Caco-2 (cell line): ENCODE measurements at places on chromosomes 16 and 17. TPM values are rescaled to one million over a fixed set of nuclear protein-coding genes. Genes with fewer than 3 reads are reported as not detected.

Gene PDXDC1
- total RNA-seq: 139 and 149 TPM in 2 replicates

Gene GNG13
- total RNA-seq: not detected in 2 replicates

Gene TBC1D3
- not detected in 2 replicates for total RNA-seq

Gene FNDC8
- not detected in 2 replicates for total RNA-seq

Gene HASPIN
- total RNA-seq: 9.1 and 9.5 TPM in 2 replicates

Gene CBFA2T3
- total RNA-seq: 0.35 and 2.1 TPM in 2 replicates

Gene TBX4
- total RNA-seq: 2.5 TPM in 2 replicates

Gene GAA
- total RNA-seq: 42.4 and 44.6 TPM in 2 replicates

Gene CDH1
- total RNA-seq: 712 and 783 TPM in 2 replicates

Gene C16orf95
- 4.4 and 6.9 TPM in 2 replicates for total RNA-seq

- no peak for DNase-seq
- H3K27ac ChIP-seq: no peak overlapping the region
- no peaks in the 10 kb centered on the region for H3K4me1 ChIP-seq
- no peak overlapping the region for H3K4me3 ChIP-seq
- H3K27me3 ChIP-seq: no peaks in the 10 kb centered on the region
- peaks cover 4% of the 10 kb centered on the region for H3K36me3 ChIP-seq
These were observed 142.9 kb downstream of the RAB11FIP4 start for GRCh38 chr17:31534223-31534888.

GRCh38 chr16:69057400-69058378 is 47.8 kb upstream of the HAS3 start:
- H3K27ac ChIP-seq: no peak overlapping the region
- no peaks in the 10 kb centered on the region for H3K4me1 ChIP-seq
- no peak for DNase-seq

- no peak for DNase-seq
- H3K36me3 ChIP-seq: no peaks in the 10 kb centered on the region; the same call in 1 of the 2 replicates
- H3K27ac ChIP-seq: peak overlapping the region; percentile 50
- H3K4me3 ChIP-seq: peak overlapping the region; percentile 40
- H3K4me1 ChIP-seq: no peaks in the 10 kb centered on the region
These were observed 705 bp downstream of the KRABD2 start for GRCh38 chr17:8375738-8376259.

- DNase-seq: no peak
- H3K4me1 ChIP-seq: no peaks in the 10 kb centered on the region
- H3K36me3 ChIP-seq: peaks cover 1% of the 10 kb centered on the region; the same call in 1 of the 2 replicates
- no peak overlapping the region for H3K27ac ChIP-seq
These were observed 4.4 kb upstream of the BCL6B start for GRCh38 chr17:7018331-7018964.

DNA sequence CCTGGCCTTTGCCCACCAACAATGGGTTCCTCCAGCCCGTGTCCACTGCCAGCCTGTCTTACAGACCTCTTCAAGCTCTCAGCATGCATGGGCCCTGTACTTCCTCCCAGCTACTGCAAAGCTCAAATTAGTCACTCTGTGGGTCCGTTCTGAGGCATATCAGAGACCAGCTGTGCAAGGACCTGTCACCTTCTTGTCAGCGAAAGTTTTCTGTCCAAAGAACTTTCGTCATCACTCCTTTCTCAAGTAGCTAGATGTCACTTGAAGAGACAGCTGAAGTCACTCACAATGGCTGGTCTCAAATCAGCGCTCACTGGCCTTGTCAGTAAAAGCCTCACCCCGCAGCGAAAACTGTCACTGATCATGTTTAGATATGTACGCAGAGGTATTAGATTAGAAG is 91.4 kb upstream of the DYNLRB2 start:
- no peaks in the 10 kb centered on the region for H3K4me1 ChIP-seq
- H3K36me3 ChIP-seq: no peaks in the 10 kb centered on the region
- no peak overlapping the region for H3K27ac ChIP-seq
- H3K4me3 ChIP-seq: no peak overlapping the region
- DNase-seq: no peak

DNA sequence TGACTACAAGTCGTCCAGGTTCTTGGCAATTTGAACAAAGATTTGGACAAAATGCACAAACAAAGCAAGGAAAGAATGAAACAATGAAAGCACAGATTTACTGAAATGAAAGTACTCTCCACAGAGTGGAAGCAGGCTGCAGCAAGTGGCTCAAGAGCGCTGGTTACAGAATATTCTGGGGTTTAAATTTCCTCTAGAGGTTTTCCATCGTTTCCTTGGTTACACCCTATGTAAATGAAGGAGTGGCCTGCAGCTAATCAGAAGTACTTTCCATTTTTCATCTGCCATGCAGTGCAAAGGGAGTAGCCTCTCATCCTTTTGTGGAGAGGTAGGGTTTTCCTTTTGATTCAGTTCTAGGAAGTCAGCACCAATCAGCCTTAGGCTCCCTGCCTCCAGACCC is 11.8 kb downstream of the STXBP4 start:
- no peaks in the 10 kb centered on the region for H3K36me3 ChIP-seq
- H3K27ac ChIP-seq: no peak overlapping the region
- H3K4me3 ChIP-seq: no peak overlapping the region
- no peak for DNase-seq
- no peaks in the 10 kb centered on the region for H3K4me1 ChIP-seq

DNA sequence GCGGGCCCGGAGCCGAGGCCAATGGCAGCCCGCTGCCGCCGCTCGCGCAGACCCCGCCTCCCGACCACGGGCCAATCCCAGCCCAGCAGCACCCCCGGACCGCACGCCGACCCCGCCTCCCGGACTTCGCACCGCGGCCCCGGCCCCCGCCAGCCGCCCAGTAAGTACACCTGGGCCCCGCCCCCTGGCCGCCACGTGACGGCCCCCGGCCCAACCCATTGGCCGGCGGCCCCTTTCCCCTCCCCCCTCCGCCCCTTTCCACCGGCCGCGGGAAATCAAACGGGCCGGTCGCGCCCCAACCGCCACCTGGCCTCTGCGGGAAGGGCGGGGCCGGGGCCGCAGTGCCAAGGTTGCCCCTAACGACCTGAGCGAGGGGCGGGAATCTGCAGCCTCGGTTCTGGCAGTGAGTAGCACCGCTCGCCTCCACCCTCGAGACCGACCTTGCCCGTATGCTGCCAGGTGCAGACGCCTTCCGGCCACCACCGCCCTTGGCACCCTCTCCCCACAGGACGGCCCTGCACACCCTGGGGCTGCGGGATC is at the start of gene YBX2:
TSS of gene YBX2 (minus strand) at position 26 of the 540 bp plus-strand sequence. CDS start 139 bp downstream, outside the sequence.
- H3K4me1 ChIP-seq: 0 out of 2 replicates have a peak, but pooled peaks cover 10% of the 10 kb centered on the region
- DNase-seq: peak; percentile 95
- no peaks in the 10 kb centered on the region; the same call in 1 of the 2 replicates for H3K36me3 ChIP-seq
- no peaks in the 10 kb centered on the region for H3K27me3 ChIP-seq
- peak within 1 kb of the TSS; percentile 61 for H3K27ac ChIP-seq
- peak within 1 kb of the TSS; percentile 49 for H3K4me3 ChIP-seq

GRCh38 chr16:56891685-56892084 is 26.7 kb downstream of the SLC12A3 start:
- H3K4me3 ChIP-seq: no peak overlapping the region
- H3K27ac ChIP-seq: no peak overlapping the region
- no peak for DNase-seq
- H3K27me3 ChIP-seq: no peaks in the 10 kb centered on the region
- peaks cover 8% of the 10 kb centered on the region; the same call in 1 of the 2 replicates for H3K4me1 ChIP-seq

- peak overlapping the region; percentile 94 for H3K27ac ChIP-seq
- H3K4me1 ChIP-seq: peaks cover 15% of the 10 kb centered on the region
- no peak for DNase-seq
- H3K27me3 ChIP-seq: no peaks in the 10 kb centered on the region
- peak overlapping the region; percentile 43 for H3K4me3 ChIP-seq
These were observed 968 bp downstream of the AGRP start for GRCh38 chr16:67482233-67482924.

DNA sequence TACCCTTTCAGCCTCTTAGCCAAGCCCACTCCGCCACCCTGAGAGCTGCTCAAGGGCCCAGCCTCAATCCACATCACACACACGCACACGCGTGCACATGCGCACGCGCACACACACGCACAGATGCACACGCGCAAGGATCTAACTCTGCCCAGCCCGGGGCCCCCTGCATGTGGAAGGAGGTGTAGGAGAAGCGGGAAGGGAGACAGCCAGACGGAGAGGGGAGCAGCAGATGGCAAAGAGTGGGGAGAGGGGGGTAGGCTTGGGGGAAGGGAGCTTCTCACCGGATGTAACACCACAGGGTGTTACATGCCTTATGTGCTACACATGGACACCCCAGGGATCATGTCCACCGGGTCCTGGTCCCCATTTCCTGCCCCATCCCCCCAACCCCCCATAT is 15.3 kb downstream of the DLG4 start:
- no peak for DNase-seq
- H3K4me1 ChIP-seq: no peaks in the 10 kb centered on the region
- no peak overlapping the region for H3K4me3 ChIP-seq
- H3K36me3 ChIP-seq: no peaks in the 10 kb centered on the region
- H3K27me3 ChIP-seq: no peaks in the 10 kb centered on the region

- DNase-seq: no peak
- no peaks in the 10 kb centered on the region for H3K4me1 ChIP-seq
- H3K27me3 ChIP-seq: no peaks in the 10 kb centered on the region
- H3K27ac ChIP-seq: no peak overlapping the region
These were observed 33.6 kb upstream of the APPBP2 start for GRCh38 chr17:60559659-60559994.

- no peaks in the 10 kb centered on the region for H3K4me1 ChIP-seq
- no peak overlapping the region for H3K27ac ChIP-seq
- no peak overlapping the region for H3K4me3 ChIP-seq
- H3K27me3 ChIP-seq: no peaks in the 10 kb centered on the region
- no peaks in the 10 kb centered on the region for H3K36me3 ChIP-seq
These were observed 419.1 kb downstream of the MAF start for GRCh38 chr16:79181419-79181818.

GRCh38 chr17:8056232-8056975 is 17.5 kb downstream of the ALOX15B start:
- H3K27ac ChIP-seq: peak overlapping the region; percentile 90
- H3K4me3 ChIP-seq: peak overlapping the region; percentile 46
- no peaks in the 10 kb centered on the region for H3K36me3 ChIP-seq
- peaks cover 14% of the 10 kb centered on the region for H3K4me1 ChIP-seq
- no peaks in the 10 kb centered on the region for H3K27me3 ChIP-seq
- DNase-seq: peak; percentile 80

DNA sequence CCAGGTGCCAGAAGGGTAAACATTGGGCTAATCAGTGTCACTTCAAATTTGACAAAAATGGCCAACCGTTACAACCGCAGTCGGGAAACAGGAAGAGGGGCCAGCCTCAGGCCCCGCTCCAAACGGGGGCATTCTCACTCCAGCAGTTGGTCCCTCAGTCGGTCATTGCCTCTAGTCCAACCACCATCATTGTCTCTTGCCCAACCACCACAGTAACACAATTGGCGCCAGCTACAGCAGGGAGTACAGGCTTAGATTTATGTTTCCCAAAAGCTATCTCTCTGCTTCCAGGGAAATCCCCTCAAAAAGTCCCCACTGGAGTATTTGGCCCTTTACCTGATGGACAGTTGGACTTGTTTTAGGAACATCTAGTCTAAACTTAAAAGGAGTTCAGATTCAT is 20.3 kb downstream of the ALOX15B start:
- DNase-seq: no peak
- peaks cover 14% of the 10 kb centered on the region for H3K4me1 ChIP-seq
- H3K27ac ChIP-seq: no peak overlapping the region
- H3K27me3 ChIP-seq: no peaks in the 10 kb centered on the region
